Activated T-helper 17 cell treated with anti-CD3 and anti-CD28 coated beads, Interleukin-2, amount 50 U/mL, for 72 hours (primary cell): ENCODE measurements at places on chromosomes 2 and 18. TPM values are rescaled to one million over a fixed set of nuclear protein-coding genes. Genes with fewer than 3 reads are reported as not detected.

CAMKMT gene
- total RNA-seq: 13.4 TPM

SNTG2 gene
- total RNA-seq: 0.17 TPM

CHRNG gene
- not detected for total RNA-seq

TRAK2 gene
- total RNA-seq: 23.2 TPM

LYPD6B gene
- total RNA-seq: not detected

UGT1A6 gene
- total RNA-seq: not detected

DNA sequence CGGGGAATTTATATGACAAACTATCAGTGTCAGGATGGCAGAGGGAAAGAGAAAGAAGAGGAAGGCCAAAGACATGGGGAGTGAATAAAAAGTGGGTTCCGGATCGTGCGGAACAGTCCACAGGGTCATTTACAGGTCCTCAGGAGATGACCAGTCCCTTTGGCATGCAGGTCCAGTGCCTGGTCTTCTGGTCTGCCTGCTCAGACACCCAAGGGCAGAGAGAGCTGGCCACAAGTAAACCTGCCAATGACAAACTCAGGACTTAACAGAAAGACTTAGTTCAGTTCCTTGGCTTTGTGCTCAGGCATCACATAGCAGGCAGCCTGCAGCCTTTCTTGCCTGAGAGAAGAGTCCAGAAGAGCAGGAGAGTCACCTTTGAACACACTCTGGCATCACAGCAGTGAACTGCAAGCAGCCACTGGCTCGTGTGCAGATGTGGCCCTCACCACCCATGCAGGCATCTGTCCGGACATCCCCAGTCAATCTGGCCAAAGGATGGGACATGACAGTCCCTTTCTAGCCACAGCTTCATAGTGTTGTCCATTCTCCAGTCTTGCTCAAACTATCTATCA lies 14.0 kb downstream of the TMEM127 start:
- ATAC-seq: no peak

- ATAC-seq: no peak
These were observed 171.9 kb downstream of the FHOD3 start for GRCh38 chr18:36469461-36469860.

- ATAC-seq: no peak
These were observed 167.5 kb downstream of the TWIST2 start for GRCh38 chr2:239015218-239015900.

- ATAC-seq: no peak
These were observed 162.2 kb upstream of the TWIST2 start for GRCh38 chr2:238685713-238686112.

GRCh38 chr2:28979576-28980366 lies 1.3 kb upstream of the TOGARAM2 start:
- no peak for ATAC-seq

- no peak for ATAC-seq
These were observed 57.6 kb upstream of the STK17B start for GRCh38 chr2:196229013-196229412.

DNA sequence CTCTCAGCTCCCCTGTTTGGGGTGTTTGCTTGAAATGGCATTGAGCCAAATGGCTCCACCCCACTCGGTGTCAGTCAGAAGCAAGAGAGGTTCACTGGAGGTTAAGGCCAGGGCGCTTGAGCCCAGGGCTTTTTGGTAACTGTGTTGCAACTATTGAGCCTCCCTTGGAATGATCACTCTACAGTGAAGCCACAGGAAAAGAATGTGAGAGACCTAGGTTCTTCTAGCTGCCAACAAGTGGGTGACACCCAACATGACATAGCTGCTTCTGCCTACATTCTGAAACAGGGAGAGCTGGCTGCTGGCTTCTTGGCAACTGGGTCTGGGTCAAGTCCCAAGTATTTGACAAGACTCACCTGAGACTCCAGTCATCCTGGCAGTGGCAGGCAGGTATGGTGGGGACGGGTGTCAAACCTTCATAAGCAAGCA lies 7.1 kb upstream of the GRHL1 start:
- ATAC-seq: no peak

- ATAC-seq: no peak
These were observed 361.8 kb downstream of the RND3 start for GRCh38 chr2:150125708-150126107.
